ENCODE measurements at places on chromosomes 11 and 22. TPM values are rescaled to one million over a fixed set of nuclear protein-coding genes. Genes with fewer than 3 reads are reported as not detected.

DNA sequence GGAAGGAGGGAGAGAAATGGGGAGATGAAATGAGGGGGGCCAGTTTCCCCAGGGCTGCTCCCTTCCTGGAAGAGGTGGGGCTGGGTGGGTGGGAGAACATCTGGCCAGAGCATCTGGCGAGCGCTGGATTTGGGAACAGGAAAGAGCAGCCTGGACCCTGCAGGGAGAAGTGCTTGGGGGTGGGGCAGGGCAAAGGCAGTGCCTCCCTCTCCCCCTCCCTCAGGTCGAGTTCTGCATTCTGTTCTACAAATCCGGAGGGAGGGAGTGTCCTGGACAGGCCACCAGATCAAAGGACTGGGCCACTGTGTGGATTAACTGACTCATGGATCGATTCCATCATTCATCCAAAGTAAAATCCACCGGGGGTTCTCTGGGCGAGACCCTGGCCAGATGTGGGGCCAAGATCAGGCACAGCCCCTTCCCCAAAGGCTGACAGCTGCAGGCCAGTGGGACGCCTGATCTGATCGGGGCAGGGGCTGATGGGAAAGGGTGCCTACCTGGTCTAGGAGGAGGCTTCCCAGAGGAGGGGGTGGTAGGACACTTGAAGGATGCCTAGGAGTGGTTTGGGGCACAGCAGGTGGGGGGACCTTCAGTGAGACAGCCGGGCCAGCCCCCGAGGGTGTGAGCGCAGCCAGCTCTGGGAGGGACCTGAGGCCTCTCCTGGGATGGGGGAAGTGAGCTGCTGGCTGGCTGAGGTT lies 57.5 kb downstream of the CACNA1I start:
- DNase-seq, result no peak

DNA sequence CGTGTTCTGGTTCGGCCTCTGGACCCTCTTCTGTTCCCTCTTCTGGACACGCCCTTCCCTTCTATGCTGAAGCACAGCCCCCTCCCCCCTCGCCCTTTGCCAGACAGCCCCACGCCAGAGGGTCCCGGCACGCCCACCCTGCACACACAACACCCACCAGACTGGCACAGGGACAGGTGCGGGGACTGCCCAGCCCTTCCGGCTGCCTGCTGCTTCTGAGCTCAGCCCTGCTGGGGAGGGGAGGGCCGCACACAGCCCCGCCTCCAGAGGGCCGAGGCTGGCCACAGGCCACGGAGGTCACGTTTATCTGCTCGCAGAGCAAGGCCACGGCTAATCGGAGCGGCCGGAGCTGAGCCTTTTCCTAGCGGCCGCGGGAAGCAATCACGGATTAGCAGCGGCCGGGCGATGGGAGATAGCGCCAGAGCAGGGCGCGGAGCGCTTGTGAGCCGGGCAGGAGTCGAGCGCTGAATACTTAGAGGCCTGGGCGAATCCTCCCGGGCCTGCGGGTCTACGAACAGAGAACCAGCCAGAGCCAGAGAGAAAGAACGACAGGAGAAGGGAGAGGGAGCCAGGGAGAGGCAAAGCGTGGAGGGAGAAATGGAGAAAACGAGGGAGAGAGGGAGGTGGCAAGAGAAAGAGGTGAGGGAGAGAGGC lies 21.5 kb downstream of the OTUB1 start:
- peak; percentile 53 for DNase-seq

GRCh38 chr11:60169264-60169915 lies 13.5 kb downstream of the MS4A6A start:
- no peak for DNase-seq

DNA sequence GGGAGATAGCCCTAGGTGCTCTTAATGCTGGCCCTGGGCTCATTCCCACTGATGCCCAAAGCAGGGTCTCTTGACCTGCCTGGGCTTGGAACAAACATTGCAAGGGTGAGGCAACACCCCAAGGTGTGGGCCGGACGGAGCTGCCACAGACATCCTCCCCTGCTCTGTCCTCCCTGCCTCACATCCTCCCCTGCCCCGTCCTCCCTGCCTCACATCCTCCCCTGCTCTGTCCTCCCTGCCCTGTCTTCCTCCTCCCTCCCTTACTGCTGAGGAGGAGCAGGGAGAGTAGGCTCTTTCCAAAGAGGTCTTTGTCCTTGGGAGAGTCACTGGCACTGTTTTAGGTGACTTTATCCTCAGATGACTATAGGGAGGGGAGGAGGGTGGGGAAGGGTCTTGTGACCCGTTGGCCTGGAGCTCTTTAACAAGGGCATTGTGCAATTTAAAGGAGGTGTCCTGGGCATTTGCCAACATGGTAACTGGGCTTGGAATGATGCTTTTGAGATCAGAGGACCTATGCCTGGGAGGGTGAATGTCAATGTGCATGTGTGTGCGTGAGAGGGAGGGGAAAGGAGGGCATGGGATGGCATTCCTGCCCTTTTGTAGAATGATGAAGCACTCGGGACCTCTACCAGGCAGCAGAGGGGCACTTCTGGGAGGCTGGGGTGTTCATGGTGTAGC lies 700 bp downstream of the FAM180B start:
- peak; percentile 28 for DNase-seq

GRCh38 chr11:69437876-69438205 lies 43.6 kb upstream of the LINC01488 start:
- no peak for DNase-seq

GRCh38 chr22:39287076-39287725 lies 32.2 kb downstream of the RPL3 start:
- no peak for DNase-seq

GRCh38 chr11:110763249-110764011 lies 51.2 kb upstream of the ARHGAP20 start:
- peak; percentile 74 for DNase-seq

GRCh38 chr22:38257650-38258250 lies 15.1 kb downstream of the TMEM184B start:
- DNase-seq, result no peak

DNA sequence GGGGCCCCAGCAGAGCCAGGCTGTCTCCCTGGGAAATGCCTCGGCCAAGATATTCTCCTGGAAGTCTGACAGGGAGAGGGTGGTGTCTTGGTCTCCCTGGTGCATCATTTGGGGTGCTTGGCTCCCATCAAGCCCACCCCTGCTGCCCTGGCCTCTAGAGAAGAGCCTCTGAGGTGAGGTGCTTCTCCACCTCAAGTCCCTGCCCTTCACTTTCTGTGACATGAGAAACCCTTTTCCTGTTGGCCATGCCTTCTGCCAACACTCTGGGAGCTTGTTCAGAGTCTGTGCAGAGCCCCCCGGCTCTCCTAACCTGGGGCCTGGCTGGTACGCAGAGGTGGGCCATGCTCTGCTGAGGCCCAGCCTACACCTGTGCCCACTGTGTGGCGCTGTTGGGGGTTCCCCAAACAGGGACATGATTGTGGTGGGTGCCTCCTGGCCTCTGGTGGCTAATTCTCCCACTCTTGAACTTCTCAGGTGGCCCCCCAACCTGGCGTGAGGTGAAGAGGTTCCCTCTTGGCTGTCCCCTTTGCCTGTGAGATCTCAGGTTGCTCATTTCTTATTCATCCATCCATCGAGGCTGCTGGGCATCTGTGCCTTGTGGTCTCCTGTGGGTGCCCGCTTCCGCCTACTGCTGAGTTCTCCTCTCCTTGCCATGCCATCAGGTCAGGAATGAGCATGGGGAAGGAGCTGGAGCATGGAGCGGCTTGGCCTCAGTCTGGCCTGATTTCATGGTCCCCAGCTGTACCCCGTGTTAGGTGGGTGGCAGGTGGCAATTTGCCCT lies 19.2 kb upstream of the DGCR8 start:
- no peak for DNase-seq

- no peak for DNase-seq
Observed at GRCh38 chr11:15795378-15795777, 561.0 kb downstream of the SOX6 start.

DNA sequence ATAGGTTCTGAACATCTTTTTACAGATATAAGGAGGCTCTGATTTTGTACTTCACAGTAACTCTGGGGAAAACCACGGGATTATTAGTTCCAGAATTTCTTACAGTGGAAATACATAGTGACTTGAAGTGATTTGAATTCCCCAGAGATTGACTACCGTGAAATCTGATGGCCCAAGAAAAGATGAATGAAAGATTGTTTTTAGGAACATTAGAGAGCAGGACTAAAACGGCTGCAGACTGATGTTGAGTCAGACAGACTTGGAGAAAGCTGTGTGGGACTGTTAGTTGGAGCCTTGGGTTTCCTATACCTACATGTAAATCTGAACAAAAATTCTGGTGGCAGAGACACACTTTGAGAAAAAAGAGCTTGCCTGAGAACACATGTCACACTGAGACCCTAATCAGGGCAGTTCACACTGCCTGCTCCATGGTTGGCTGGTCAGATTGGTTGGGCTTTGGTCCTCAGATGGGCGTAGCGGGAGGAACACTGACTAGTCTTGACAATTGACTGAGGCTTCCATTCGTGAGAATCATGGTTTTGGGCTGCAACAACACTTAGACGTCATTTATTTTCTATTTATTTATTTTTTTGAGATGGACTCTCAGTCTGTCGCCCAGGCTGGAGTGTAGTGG lies 6.8 kb downstream of the PPP6R3 start:
- no peak for DNase-seq

DNA sequence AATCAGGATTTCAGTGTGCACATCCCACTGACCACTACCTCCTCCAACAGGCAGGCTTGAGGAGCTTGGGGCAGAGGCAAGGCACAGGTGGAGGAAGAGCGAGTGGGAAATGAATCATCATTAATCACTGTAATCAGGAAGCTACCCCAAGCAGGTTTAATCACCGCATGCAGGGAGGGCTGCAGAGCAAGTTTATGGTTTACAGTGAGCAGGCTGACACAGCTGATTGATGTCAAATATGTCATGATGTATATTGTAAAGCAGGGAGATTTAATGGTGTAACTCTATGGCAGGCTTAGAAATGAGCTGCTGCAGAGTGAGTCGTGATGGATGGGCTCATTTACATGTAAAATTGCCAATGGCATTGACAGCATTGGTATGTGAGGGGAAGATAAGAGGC lies 441.0 kb downstream of the NTM start:
- DNase-seq, result no peak

DNA sequence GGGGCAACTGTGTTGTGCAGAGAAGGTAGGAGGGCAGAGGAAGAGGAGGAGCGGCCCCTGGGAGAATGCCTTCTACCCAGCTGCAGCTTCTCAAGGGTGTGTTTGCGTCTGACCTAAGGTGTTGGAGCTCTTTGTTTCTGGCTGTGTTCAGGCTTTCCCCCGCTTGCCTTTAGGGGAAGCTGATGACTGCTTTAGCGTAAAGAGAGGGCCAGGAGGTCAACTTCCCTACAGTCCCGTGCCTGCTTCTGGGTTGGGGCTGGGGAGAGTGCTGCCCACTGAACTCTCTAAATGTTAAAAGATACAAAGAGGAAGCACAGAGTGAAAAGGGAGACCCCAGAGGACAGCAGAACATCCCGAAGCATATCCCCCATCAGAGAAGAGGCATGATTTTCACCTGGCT lies 99.2 kb downstream of the PTPRJ start:
- no peak for DNase-seq

GRCh38 chr22:37994982-37995381 lies 10.6 kb upstream of the SOX10 start:
- DNase-seq, result no peak

- DNase-seq, result peak; percentile 89
Observed at GRCh38 chr11:12066056-12066798, 44.2 kb upstream of the MICAL2 start.

GRCh38 chr22:38578505-38578904 lies 8.5 kb upstream of the DMC1 start:
- no peak for DNase-seq

DNA sequence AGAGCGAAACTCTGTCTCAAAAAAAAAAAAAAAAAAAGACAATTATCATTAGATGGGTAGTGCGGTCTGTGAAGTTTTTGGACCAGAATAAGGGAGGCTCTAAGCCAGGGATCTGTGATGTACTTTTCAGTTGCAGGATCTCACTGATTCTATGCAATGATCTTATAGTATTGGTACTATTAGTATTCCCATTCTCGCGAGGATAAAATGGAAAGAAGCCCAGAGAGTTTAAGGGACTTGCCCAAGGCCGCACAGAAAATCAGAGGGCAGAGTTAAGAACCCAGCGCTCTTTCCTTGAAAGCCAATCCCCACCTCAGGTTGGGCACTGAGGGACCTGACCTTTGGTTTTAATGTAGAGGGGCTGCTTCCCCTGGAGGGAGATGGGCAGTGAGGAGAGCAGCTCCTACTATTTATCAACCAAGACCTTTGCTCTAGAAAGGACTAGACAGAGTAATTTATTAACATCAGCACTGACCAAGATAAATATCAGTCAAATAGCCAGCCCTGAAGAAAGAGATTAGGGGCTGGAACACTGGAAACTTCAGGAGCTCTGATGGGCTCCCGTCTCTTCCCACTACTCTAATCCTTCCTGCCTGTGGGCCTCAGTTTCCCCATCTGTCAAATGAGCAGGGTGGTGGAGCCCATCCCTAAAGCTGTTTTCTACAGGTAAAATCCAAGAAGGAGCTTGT lies 6.0 kb downstream of the NIPSNAP1 start:
- DNase-seq, result no peak

DNA sequence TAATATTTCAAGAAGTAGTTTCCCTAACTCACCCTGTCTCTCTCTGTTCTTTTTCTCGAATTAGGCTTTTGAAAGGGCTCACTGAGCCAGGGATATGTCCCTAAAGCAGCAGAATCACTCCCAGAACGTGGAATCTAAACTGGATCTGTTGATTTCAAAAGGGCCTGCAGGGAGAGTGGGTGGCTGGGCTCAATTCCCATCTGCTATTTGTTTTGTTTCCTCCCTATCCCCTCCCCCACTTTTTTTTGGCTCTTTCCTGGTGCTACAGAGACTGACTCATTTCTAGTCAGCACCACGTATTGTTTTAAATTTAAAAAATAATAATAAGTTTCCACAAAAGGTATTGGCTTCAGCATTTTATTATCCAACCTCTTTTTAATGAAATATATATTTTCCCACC lies 961.5 kb downstream of the FAM181B start:
- peak; percentile 80 for DNase-seq

The CCDC15 gene
- total RNA-seq, result 9.8 TPM

The VSIG2 gene
- total RNA-seq, result not detected

The TMPRSS6 gene
- not detected for total RNA-seq

The NEFH gene
- 0.54 TPM for total RNA-seq

The SYT13 gene
- total RNA-seq, result not detected

The APOC3 gene
- not detected for total RNA-seq

The MOV10L1 gene
- 5.1 TPM for total RNA-seq
